Thoracic aorta endothelial cell (primary cell): ENCODE measurements at places on chromosomes 2 and 18. TPM values are rescaled to one million over a fixed set of nuclear protein-coding genes. Genes with fewer than 3 reads are reported as not detected.

The SPATS2L gene
- 52.8 and 56.6 TPM in 2 replicates for total RNA-seq

The RAMP1 gene
- not detected in 2 replicates for total RNA-seq

The M1AP gene
- not detected in 2 replicates for total RNA-seq

The CNDP1 gene
- total RNA-seq, result not detected in 2 replicates

The ATP8B1 gene
- 85.6 and 95.1 TPM in 2 replicates for total RNA-seq
